ENCODE measurements at places on chromosomes 1 and 21. TPM values are rescaled to one million over a fixed set of nuclear protein-coding genes. Genes with fewer than 3 reads are reported as not detected.
A peak's percentile ranks its signal among the peaks of the same experiment; 100 is the strongest.

Gene ZBED6
- 24.2 TPM for total RNA-seq

Gene TNFRSF1B
- 0.24 TPM for total RNA-seq

Gene SLC5A9
- total RNA-seq, result 48.1 TPM

Gene AKIRIN1
- total RNA-seq, result 128 TPM

Gene PWP2
- total RNA-seq, result 3.7 TPM

DNA sequence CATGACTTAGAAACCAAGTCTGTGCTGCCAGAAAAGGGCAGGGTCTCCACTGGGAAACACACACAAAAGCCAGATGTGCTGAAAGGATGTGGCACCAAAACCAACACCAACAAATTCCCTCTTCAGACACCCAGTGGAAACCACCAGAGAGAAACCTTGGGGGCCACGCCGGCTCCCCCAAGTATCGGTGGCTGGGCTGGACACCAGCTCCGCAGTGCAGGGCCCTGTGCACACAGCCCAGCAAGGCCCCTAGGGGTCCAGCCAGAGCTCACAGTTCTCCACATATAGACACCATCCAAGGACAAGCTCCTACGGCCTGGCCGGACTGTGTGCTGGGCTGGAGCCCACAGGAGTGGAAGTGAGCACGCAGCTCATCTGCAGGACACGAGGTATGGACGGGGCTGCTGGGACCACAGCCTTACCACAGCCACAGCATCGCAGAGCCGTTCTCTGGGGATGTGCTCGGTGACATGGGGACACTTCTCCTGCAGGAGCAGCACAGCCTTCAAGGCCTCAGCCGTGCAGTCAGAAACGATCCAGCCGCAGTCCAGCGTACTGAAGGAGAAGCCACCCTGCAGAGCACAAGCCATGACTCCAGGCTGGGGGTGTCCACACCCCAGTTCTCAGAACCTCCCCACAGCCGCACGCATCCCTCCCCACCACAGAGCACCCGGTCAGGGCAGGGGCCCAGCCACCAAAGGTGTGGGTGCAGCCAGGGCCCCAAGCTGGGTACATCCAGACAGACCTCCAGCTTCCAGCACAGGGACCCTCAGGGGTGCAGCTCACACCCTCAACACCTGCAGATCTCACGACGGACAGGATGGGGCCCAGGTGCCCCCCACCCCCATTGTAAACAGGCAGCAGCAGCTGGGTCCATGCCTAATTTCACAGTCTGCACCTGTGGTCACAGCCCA is 21.3 kb downstream of the LSS start:
- H3K36me3 ChIP-seq, result peaks cover 48% of the 10 kb centered on the region
- no peak for DNase-seq
- no peaks in the 10 kb centered on the region for H3K27me3 ChIP-seq

- peaks cover 10% of the 10 kb centered on the region for H3K4me1 ChIP-seq
- peaks cover 6% of the 10 kb centered on the region for H3K36me3 ChIP-seq
- DNase-seq, result no peak
- H3K27ac ChIP-seq, result no peak overlapping the region
- H3K4me3 ChIP-seq, result no peak overlapping the region
- no peaks in the 10 kb centered on the region for H3K27me3 ChIP-seq
Measured at GRCh38 chr1:119747451-119747850, 21.3 kb downstream of the HMGCS2 start.

GRCh38 chr1:34786521-34787325 is 5.7 kb downstream of the GJB3 start:
- peaks cover 9% of the 10 kb centered on the region for H3K27me3 ChIP-seq
- peaks cover 6% of the 10 kb centered on the region for H3K4me1 ChIP-seq
- no peaks in the 10 kb centered on the region for H3K36me3 ChIP-seq
- H3K4me3 ChIP-seq, result no peak overlapping the region
- DNase-seq, result peak; percentile 89

- peak; percentile 83 for DNase-seq
- no peaks in the 10 kb centered on the region for H3K27me3 ChIP-seq
- H3K36me3 ChIP-seq, result peaks cover 25% of the 10 kb centered on the region
Measured at GRCh38 chr1:211375146-211375818, 48.6 kb downstream of the TRAF5 start.

- no peak overlapping the region for H3K27ac ChIP-seq
- H3K4me1 ChIP-seq, result no peaks in the 10 kb centered on the region
- H3K27me3 ChIP-seq, result no peaks in the 10 kb centered on the region
- no peak overlapping the region for H3K4me3 ChIP-seq
- H3K36me3 ChIP-seq, result peaks cover 82% of the 10 kb centered on the region
- DNase-seq, result no peak
Measured at GRCh38 chr1:10283318-10283984, 73.1 kb downstream of the KIF1B start.

GRCh38 chr21:21690068-21690665 is 692.0 kb downstream of the NCAM2 start:
- H3K27me3 ChIP-seq, result no peaks in the 10 kb centered on the region
- no peaks in the 10 kb centered on the region for H3K4me1 ChIP-seq
- no peak overlapping the region for H3K27ac ChIP-seq

DNA sequence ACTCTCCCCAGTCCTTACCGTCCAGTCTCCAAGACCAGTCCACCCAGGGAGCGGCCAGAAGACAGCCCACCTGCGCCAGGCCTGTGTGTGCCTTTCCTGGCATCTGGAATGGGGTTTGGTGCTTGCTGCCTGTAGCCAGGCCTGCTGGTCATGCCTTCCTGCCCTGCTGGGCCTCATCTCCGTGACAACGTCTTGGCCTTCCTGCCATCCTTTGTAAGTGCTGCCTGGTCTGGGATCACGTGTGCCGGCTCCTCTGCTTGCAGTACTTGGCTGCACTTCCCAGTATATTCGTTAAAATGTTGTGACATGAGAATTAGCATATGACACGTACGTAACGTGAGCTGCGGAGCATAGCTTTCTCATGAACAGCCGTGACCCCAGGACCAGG is 145.3 kb upstream of the COL6A1 start:
- H3K27me3 ChIP-seq, result no peaks in the 10 kb centered on the region
- no peak overlapping the region for H3K4me3 ChIP-seq
- peak; percentile 42 for DNase-seq
- H3K27ac ChIP-seq, result peak overlapping the region; percentile 26
- no peaks in the 10 kb centered on the region for H3K36me3 ChIP-seq
- H3K4me1 ChIP-seq, result no peaks in the 10 kb centered on the region

DNA sequence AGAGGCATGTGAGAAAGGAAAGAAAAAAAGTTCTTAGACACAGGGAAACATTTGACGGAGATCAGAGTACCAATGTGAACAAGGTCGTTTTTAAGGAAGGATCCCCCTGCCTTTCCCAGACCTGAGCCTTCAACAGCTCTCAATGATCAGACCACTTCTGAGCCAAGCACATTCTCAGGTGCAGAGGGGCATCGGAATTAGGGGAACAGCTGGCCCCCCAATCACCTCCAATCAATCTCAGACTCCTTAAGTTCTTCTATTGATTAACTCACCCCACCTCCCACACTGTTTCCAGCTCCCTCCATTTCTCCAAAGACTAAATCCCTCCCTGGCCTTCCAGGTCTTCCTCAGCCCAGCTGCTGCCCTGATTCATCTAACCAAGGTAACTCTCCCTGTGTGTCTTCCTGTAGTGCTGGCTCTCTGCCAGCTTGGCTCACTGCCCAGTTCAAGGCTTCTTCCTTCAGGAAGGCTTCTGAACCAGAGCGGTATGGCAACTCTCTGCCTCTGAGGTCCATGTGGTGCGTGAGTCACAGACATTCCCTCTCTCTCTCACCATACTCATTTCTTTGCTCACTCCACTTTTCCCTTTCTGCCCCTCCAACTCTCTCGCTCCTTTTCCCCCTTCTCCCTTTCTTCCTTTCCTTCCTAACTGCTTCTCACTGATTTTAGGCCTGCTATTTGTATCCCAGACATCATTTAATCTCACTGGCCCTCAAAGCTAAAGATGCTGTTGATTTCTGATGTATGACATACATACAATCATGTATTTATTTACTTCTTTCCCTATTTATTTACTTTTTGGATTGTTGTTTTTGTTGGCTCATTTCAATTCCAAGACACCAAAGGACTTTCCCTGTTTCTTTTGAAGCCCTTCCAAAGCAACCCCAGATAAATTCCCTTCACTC is 18.1 kb downstream of the CFAP45 start:
- H3K4me3 ChIP-seq, result no peak overlapping the region
- H3K4me1 ChIP-seq, result no peaks in the 10 kb centered on the region
- no peak overlapping the region for H3K27ac ChIP-seq

- no peak overlapping the region for H3K4me3 ChIP-seq
- DNase-seq, result no peak
- no peak overlapping the region for H3K27ac ChIP-seq
Measured at GRCh38 chr1:162656266-162656665, 24.0 kb downstream of the DDR2 start.

- DNase-seq, result no peak
- no peaks in the 10 kb centered on the region for H3K36me3 ChIP-seq
- no peak overlapping the region for H3K27ac ChIP-seq
- no peak overlapping the region for H3K4me3 ChIP-seq
Measured at GRCh38 chr1:41850029-41850428, 68.7 kb downstream of the HIVEP3 start.

Data from endodermal cell (in vitro differentiated cells).